AML-193 (cell line): ENCODE measurements at places on chromosomes 2 and 18.

- no peak for DNase-seq
Observed at GRCh38 chr18:55243857-55244256, 284.6 kb upstream of the CCDC68 start.

- DNase-seq = no peak
Observed at GRCh38 chr2:239326831-239327535, 73.8 kb downstream of the HDAC4 start.

- no peak for DNase-seq
Observed at GRCh38 chr2:175576875-175577274, 395.4 kb upstream of the ATP5MC3 start.

GRCh38 chr2:158482594-158482993, 25.8 kb downstream of the PKP4 start:
- DNase-seq = no peak

DNA sequence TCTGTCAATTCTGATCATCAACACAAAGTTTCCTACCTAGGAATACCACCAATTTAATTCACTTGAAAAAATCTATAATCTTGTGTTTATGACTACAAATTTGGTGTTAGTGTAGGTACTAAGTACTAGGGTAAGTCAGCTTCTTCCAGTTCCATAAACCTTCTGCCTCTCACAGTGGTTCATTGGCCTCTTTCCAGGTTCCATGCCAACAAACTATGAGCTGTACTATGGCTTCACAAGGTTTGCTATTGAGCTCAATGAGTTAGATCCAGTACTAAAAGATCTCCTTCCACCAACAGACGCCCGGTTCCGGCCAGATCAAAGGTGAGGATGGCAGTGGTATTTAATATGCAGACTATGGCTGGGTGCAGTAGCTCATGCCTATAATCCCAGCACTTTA, 58.8 kb downstream of the PRKRA start:
- DNase-seq = no peak

GRCh38 chr2:171271971-171272436, 111.3 kb upstream of the TLK1 start:
- DNase-seq = peak; percentile 27

- DNase-seq = no peak
Observed at GRCh38 chr2:192087398-192087958, 107.3 kb downstream of the TMEFF2 start.

- no peak for DNase-seq
Observed at GRCh38 chr2:129799036-129799958, 180.2 kb upstream of the RAB6C start.

DNA sequence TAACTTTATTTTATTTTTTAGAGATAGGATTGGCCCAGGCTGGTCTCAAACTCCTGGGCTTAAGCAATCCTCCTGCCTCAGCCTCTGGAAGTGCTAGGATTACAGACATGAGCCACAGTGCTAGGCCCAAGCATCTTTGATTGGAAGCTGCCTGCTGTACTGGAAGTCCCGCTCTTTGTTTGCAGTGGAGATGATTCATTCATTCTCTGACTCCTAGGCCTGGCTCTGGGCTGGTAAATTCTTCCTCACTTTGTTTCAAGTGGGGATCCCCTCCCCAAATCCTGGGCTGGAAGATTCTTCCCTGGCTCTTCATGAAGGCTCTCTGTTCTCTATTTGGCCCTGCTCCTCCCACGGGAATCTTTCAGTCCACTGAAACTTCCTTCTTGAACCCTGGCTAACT, 81.9 kb downstream of the NEURL3 start:
- no peak for DNase-seq

DNA sequence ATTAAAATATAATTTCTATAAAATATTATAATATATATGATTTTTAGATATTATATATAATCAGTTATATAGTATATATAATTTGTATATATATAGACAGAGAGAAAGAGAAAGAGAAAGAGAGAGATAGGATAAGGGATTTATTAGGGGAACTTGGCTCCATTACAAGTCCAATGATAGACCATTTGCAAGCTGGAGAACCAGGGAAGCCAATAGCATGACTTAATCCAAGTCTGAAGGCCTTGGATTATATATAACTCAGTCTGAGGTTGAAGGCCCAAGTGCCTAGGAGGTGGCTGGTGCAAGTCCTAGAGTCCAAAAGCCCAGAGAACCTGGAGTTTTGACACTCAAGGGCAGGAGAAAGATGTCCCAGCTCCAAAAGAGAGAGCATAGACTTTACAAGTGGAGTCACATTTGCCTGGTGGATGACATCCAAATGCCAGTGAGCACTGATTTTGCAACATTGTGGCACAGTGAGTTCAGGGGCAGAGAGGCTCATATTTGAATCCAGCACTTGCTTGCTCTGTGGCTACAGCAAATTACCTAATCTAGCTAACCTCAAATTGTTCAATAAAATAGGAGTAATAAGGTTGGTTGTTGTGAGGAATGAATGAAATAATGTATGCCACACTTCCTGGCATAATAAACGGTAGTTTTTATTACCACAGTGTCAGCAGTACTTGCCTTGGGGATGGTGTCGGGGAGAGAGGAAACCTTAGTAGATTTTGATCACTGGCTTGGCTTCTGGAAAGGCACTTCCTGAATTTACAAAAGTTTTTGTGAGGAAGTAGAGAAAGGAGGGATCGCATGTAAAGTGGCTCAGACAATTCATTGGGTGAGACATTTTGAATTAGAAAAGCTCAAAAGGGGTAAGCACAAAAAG, 69.6 kb upstream of the CD28 start:
- DNase-seq = peak; percentile 19

- no peak for DNase-seq
Observed at GRCh38 chr2:64359892-64360657, 93.9 kb upstream of the LGALSL start.

GRCh38 chr2:145460112-145460511, 940.2 kb upstream of the ZEB2 start:
- DNase-seq = no peak

- DNase-seq = no peak
Observed at GRCh38 chr18:4200399-4200798, 254.7 kb downstream of the DLGAP1 start.

GRCh38 chr18:62324181-62324828, 805 bp upstream of the TNFRSF11A start:
- peak; percentile 64 for DNase-seq

DNA sequence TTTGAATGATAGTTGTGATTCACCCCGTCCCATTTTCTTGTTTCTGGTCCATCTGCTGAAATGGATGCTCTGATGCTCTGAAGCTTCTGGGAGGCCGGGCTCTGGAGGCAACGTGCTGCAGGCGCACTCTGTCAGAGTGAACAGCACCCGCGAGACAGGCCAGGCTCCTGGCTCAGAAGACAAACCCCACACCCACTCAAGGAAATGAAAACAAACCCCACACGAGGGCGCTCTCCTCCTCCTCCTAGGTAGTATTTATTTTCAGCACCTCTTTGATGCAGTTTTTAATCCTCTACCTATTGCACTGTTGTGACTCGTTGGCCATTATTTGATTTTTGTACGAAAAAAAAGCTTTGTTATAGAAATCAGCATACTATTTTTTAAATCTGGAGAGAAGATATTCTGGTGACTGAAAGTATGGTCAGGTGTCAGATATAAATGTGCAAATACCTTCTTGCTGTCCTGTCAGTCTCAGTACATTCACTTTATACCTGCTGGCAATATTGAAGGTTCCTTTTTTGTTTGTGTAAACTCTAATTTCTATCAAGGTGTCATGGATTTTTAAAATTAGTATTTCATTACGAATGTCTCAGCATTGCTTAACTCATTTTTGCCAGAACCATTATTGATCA, 10.3 kb upstream of the CHST10 start:
- peak; percentile 62 for DNase-seq

DNA sequence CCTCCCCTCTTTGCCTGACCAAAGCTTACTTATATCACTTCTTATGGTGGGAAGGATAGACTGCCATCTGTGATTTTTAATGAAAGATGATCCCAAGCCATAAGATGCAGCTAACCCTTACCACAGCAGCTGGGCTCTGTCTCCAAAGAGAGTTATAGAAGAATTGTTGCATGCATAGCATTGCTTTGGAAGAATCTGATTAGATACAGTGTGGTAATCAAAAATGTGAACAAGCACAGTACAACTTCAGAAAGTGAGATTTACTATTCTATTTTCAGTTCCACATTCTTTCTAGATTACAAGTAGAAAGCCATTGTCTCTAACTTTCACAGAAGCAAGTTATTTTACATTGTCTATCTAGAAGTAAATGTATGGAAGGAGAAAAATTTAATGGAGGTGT, 129.0 kb upstream of the ACVR2A start:
- DNase-seq = no peak

GRCh38 chr2:100137318-100137717, 5.1 kb downstream of the AFF3 start:
- DNase-seq = no peak

DNA sequence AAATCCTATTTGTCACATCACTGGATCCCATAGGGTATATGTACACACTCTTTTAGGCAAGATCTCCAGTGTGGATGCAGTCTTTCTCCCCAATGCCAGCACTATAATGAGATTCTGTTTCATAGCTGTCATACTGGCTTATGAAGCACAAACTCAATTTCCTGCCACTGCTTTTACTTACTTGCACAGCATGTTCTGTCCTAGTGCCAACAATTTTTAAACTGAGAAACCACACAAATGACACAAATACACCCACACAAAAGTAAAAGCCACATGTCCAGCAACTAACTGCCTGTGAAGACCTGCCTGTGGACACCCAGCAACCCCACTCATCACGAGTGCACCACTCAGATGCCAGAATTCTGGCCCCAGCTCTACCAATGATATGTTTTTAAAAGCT, 29.6 kb upstream of the RNU4ATAC start:
- DNase-seq = no peak

- DNase-seq = no peak
Observed at GRCh38 chr2:25685741-25686140, 12.4 kb upstream of the DTNB start.
